DMS153 (cell line): ENCODE measurements at places on chromosomes 6 and 20.

- no peak for DNase-seq
Measured at GRCh38 chr6:135993361-135993760, 141.9 kb downstream of the PDE7B start.

DNA sequence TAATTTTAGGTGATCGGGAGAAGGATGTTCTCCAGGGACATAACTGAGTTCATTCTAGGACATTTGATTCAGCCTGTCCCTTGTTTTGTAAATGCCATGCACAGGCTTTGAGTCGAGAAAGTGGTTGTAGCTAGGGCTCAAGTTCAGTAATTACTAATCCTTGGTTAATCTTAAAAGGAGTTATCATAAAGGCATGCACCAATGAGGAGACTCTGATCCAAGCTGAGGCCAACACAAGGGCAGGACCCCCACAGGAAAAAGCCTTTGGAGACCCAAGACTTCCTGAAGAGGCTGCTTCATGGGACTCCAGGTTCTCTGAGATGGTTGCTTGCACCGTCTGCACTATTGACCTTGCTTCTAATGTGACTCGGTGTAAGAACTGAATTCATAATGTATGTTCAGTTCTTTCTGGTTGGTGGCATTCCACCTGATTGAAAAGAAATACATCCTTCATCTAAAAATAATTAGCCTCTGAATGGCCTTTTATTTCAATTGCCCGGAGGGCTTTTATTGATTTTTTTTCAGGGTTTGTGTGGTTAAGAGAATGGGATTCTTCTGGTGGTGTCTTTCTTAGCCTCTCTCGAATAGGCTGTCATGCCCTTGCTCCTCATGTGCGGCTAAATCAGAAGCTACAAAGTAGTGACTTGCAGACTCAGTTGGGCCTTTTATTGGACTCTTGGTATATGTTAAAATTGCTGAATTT, 201.7 kb upstream of the PLCB4 start:
- no peak for DNase-seq

- DNase-seq, result no peak
Measured at GRCh38 chr6:148811459-148811858, 64.6 kb downstream of the UST start.

DNA sequence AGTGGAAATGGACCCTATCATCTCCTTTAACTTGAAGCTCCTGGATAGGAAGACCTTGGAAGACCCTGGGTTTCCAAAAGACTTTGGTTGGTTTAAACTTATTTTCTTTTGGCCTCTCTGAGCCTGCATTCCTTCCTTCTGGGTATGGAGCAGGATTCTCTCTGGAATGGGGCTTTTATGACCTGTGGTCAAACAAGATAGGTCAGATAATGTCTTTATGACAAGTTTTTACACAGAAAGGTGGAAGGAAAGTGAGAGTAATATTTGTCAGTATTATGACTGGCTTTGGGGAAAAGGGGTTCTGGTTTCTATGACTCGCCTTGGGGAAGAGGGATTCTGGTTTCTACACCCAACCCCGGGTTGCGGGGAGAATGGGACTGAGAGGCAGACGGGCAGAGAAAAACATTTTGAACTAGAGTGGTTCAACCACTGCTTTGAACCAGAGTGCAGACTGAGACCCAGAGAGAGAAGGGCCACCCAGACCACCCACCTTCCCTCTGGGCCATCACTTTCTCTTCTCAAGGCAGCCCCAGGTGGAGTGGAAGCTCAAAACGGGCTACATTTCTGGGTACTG, 37.6 kb upstream of the KCNK5 start:
- DNase-seq, result no peak

GRCh38 chr6:42335896-42336295, 115.8 kb downstream of the TRERF1 start:
- no peak for DNase-seq

DNA sequence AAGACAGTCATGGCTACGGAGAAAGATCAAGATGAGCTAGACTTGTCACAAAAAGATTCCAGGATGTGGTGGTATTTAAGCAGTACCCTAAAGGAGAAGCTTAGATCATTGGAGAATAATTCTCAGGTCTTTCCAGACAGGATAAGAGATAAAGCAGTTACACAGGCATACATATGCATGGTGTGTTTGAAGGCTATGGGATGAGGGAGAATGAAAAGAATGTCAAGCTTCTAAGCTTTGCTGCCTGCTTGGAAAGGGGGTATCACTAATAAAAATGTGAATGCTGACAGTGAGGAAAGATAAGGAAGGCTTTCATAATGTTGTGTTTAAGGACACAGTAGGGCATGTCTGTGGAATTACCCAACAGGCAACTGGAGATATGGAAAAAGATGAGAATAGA, 28.1 kb downstream of the RWDD2A start:
- no peak for DNase-seq
